ENCODE measurements at places on chromosomes 12 and 14.

DNA sequence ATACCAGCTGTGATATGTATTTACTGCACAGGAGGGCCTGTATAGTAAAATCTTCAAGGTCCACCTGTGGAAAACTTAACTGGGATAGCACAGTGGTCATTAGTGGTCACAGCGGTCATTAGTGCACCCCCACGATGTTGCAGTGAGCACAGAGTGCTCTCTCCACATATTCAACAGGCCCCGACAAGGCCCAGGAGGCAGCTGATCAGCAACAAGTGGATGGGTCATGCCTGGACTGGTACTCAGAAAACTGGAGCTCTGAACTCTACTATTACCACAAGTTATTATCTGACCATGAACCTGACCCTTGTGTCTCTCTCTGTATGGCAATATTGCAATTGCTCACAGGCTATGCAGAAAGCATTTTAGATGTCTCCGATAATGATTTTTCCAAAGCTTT, 129.5 kb downstream of the SLC35F4 start:
- DNase-seq, result no peak

- DNase-seq, result no peak
Measured at GRCh38 chr12:122421187-122421820, 1.2 kb downstream of the CLIP1 start.

GRCh38 chr12:1622406-1622805, 6.6 kb upstream of the WNT5B start:
- DNase-seq, result no peak

DNA sequence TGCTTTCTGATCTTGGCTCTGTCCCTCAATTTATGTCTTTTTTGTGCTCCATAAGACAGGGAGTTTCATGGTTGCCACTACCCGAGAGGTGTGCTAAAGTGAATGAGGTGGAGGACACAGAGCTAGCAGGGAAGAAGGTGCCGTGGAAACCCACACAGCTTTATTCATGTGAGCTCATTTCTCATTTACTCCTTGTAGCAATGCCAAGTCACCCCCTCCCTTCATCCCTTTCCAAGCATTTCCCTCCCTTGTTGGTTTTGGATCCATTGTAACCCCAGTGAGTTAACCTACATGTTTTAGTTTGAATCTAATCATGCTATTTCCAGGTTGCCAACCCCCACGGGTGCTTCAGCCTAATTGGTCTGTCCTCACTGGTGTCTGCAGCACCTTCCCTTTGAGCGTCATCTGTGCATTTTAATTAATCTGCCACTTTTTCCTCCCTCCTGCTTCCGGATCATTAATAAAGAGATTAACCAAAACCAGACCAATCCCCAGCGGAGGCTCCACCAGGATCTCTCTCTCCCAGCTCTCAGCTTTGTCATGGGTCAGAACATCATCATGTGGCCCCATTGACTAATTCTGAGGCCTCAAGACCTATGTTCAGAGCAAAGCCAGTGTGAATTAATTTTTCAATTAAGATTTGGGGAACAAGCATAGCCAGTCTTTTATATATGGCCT, 56.2 kb downstream of the NTF3 start:
- DNase-seq, result no peak

GRCh38 chr12:10213168-10214135, 775 bp downstream of the GABARAPL1 start:
- DNase-seq, result peak; percentile 68

DNA sequence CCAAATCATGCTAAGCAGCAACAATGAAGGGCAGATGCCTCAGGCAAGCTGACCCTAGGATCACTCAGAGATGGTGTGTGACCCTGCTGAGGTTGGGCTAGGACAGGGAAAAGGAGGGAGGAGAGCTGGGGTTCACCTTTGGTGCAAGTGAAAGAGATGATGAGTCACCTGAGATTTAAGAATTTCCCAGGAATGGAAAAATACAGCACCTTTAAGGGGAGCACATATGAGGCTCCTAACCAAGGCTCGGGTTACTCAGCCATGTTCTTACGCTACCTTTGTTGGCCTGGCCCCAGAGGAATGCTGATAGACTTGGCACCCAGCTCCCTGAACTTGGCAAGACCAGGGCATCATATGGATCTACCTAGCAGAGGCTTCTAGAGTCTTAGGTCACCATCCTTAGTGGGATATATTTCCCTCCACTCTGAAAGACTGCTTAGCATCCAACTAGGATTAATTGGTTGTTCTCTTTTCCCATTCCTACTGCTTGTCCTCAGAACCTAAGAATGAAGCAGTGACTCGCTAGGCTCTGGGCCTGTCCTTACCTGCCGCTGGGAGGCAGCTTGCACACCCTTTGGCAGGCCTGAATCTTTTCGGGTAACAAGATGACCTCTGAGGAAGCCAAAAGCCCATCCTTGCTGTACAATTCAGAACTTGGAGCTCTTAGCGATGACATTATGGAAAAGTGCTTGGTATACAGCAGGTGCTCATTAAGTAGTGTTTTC, 4.0 kb upstream of the NAA25 start:
- no peak for DNase-seq

DNA sequence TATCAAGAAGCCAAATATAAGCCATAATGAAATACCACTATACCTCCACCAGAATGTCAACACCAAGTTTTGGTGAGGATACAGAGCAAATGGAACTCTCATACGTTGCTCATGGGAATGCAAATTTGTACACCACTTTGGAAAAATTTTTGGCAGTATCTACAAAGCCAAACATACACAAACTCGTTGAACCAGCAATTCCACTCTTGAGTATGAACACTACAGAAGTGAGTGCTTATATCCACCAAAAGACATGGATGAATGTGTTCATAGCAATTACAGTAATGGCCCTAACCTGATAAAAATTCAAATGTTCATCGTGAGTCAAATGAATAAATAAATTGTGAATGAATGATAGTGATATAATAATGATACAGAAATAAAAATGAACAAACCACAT, 24.8 kb downstream of the C12orf71 start:
- DNase-seq, result no peak

DNA sequence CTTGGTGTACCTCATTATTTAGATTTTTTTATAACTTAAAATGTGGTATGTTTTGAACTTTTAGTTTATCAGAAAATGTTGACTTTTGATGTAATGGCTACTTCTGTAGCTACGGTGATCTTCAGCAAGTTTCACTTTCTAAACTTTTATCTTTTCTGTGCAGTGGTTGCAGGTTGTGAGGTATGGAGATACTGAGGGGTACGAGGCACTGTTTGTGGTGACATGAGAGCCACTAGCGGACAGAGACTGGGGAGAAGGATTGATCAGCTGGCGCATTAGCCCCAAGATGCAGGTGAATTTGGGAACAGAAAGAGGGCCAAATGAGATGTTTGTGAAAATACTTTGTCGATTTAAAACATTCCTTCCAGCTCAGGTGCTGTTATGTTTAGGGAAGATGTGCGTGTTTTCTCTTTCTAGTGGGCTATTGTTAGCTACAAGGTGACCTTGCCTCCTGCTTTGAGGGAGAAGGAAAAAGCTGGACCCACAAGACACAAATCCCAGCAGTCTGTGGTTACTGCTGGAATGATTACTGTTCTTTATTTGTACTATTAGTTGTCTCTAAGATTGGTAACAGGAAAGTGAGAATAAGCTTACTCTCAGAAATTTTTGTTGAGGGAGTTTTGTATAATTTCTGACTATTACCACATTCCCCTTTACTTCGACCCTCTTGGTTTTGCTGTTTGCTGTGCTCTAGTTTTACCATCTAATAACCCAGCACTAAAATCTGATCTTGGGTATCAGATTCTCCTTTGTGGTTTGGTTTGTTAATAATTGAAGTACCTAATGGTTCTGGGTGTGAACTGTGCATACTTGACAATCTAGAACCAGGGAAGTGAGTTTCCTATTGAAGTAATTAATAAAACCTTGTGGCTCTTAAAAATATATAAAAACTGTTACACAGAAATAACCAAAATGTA, 61.7 kb downstream of the FBXO34 start:
- no peak for DNase-seq

DNA sequence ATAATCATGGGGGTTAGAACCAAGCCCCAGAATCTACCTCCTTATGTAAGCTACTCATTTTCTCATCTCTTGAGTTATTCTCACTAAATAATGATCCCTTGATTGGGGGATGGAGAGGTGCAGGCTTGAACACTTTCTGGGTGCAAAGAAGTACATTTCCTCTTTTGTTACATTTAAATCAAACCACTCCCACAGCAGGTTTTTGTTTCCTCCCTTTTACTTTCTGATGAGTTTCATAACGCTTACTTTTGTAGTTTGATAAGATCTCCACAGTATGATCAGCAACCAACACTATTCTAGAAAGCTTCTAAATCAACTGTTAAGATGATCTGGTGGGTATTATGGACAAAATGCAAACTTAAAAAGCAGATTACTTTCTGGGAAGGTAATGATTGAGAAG, 20.5 kb downstream of the VCPKMT start:
- DNase-seq, result no peak

DNA sequence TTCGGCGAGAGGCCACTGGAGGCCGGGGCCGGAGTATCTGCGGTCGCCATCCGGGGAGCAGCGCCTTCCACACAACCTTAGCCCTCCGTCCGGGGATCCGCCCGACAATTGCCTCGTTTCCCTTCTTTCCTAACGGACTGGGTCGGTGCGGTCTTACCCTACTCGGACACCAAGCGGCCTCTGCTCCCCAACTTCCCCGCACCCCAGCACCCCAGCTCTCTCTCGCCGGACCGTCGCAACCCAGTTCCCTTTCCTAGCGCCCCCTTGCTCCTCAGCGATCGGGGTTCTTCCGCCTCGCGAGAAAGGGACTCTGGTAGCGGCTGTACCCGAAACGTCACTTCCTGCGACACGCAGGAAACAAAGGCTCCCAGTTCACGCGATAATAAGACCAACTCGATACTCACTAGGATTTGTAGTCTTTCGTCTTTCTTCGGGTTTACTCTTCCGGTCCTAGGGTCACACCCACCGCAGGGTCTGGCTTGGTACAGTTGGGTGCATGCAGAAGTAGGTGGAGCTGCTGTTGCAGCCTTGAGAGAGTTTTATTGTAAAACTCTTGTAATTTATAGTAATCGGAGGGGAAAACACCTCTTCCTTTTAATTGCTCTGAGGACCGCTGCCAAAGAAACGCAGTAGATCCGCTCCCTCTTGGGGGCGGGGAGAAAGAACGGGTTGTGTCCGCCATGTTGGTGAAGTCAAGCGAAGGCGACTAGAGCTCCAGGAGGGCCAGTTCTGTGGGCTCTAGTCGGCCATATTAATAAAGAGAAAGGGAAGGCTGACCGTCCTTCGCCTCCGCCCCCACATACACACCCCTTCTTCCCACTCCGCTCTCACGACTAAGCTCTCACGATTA, at the start of the genes THAP2 and ZFC3H1:
Gene THAP2, plus strand, starts transcription at position 741 of the 850 bp plus-strand sequence. CDS start 209 bp downstream, outside the sequence.
Gene ZFC3H1, minus strand, starts transcription at position 288 of the 850 bp plus-strand sequence. Its CDS starts 238 bp downstream, at position 50.
- DNase-seq, result peak; percentile 79

DNA sequence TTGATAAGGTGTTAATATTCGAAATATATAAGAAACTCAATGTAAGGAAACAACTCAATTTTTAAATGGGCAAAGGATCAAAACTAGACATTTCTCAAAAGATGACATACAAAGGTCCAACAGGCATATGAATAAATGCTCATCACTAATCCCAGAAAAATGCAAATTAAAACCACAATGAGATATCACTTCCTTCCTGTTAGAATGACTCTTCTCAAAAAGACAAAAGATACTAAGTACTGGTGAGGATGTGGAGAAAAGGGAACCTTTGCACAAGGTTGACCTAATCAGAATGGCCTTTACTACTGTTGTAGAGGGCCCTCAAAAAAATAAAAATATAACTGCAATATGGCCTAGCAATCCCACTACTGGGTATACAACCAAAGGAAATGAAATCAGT, 383.4 kb downstream of the KCNH5 start:
- DNase-seq, result no peak

DNA sequence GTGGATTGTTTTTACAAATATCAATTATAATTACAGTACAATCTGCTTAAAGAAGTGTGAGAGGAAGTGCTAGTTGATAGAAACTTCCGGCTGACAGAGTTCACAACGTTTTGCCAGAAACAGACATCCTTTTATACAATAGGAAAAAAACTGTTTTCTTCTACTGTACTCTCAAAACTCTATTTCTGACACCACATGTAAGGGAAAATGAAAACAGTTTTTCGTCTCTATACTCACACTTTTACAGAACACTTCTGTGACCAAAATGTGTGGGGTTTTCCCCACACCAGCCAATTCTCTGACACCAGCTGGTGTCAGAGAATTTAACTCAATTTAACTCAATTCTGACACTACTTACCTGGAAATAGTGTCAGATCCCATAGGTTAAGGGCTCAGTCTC, 24.2 kb upstream of the HIF1A start:
- DNase-seq, result no peak

DNA sequence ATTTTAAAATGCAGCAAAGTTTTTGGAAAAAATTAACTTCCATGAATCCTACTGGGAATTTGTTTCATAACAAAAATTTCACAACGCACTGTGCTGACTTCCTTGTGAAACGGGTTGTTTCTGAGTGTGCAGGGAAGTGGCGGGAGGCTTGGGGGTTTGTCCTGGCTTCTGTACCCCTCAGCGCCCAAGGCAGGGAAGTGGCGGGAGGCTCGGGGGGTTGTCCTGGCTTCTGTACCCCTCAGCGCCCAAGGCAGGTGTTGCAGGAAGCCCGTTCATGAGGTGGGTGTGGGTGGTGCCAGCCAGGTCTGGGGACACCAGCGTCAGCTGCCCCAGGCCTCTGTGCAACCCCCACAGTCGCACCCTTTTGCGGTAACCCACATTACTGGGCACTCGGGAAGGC, 25.1 kb downstream of the ADGRD1 start:
- DNase-seq, result no peak

DNA sequence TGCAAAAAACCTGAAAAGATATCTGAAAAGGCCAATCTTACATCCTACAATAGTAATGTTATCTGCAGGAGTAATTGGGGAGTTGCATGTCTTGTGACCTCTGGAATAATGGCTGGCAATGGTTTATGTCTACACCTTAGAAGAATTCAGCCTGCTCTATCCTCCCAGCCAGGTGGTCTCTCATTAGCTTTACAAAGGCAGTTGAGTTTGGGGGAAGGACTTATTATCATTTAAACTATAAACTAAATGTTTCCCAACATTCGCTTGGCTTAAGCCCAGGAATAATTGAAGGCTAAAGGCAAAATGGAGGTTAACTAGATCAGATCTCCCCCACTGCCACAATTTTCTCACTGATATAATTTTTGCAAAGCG, 158.4 kb upstream of the SFSWAP start:
- no peak for DNase-seq

DNA sequence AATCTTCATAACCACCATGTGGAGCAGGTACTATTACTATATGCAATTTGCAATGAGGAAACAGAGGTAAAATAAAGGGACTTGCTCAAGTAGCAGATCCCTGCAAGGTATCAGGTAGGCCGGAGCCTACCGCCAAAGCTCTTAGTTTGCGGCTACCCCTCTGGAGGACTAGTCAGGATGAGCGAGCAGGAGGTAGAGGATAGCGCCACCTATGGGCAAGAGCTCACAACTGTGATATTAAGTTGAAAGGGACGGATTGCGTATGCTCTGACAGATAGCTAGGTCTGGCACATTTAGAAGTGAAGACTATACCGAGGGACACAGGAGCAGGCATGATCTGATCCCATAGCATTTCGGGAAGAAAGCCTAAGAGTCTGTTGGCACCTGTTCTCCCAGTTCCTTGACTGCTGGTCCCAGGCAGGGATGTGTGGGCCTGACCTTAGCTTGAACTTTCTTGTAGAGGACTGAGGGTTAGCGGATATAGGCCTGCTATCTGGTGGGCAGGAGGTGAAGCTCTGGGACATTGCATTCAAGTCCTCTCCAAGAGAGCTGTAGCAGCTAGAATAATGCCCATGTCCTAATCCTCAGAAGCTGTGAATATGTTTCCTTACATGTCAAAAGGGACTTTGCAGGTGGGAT, 48.0 kb downstream of the SLC17A8 start:
- peak; percentile 70 for DNase-seq

- no peak for DNase-seq
Measured at GRCh38 chr12:2586156-2587038, 208.4 kb upstream of the FKBP4 start.

- no peak for DNase-seq
Measured at GRCh38 chr12:23376238-23376637, 573.2 kb downstream of the SOX5 start.

GRCh38 chr12:121799842-121800693, 3.7 kb upstream of the SETD1B start:
- no peak for DNase-seq

Data from H1 (cell line).